ENCODE measurements at places on chromosomes 2 and 18.

GRCh38 chr2:212595036-212595654, 56.5 kb upstream of the ERBB4 start:
- DNase-seq = no peak

DNA sequence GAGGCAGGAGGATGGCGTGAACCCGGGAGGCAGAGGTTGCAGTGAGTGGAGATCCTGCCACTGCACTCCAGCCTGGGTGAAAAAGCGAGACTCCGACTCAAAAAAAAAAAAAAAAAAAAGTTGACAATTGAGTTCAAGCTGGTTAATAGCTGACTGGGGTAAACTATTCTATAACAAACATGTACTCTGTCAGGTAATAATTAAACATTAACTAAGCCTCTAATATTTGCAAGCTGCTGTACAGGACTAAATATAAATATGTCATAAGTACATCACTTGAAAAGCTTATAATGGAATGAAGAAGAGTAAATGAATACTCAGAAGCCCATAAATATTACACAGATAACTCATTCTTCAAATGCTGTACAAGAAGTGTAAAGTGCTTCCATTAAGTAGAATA, 190.4 kb upstream of the CRIM1 start:
- DNase-seq = no peak

- no peak for DNase-seq
Observed at GRCh38 chr2:40260437-40260836, 191.5 kb downstream of the SLC8A1 start.

- DNase-seq = no peak
Observed at GRCh38 chr18:46650681-46651080, 6.3 kb downstream of the LOXHD1 start.

GRCh38 chr2:20994130-20994529, 49.7 kb downstream of the APOB start:
- no peak for DNase-seq

- DNase-seq = no peak
Observed at GRCh38 chr18:48662011-48662661, 123.3 kb downstream of the CTIF start.
